ENCODE measurements at places on chromosomes 1 and 21. TPM values are rescaled to one million over a fixed set of nuclear protein-coding genes. Genes with fewer than 3 reads are reported as not detected.

TTC39A gene
- 26.0 TPM for total RNA-seq

CD53 gene
- total RNA-seq: not detected

KRTAP21-2 gene
- not detected for total RNA-seq

DNA sequence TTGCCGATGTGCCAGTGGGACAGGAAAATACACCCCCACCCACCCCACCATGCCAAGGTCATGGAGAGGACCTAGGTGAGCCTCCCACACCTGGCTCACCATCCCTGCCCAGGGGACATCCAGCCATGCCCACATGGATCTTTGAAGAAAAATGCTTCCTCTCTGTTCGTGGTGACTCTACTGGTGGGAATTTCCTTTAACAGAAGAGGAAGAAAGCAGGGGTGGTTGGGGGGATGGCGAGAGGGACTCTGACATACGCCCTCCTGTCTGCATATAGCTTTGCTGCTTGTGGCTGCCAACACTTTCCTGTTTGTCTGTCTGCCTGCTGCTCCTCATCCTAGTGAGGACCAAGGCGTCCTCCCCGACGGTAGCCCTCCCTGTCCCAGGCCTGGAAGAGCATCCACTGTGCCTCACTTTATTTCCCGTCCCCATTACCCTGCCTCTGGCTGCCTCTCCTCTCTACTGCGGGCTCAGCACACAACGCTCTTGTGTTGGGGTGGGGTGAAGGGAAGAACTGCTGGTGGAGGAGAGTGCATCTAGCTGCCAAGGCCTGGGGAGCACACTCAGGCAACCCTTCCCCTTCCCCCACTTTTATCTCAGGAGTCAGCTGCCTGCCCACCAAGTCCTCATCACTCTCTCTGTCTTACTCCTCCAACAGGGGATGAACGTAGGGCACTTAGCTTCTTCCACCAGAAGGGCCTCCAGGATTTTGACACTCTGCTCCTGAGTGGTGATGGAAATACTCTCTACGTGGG, 2.5 kb downstream of the SEMA4A start:
- DNase-seq: no peak
- H3K4me1 ChIP-seq: peaks cover 4% of the 10 kb centered on the region
- H3K27me3 ChIP-seq: peaks cover 64% of the 10 kb centered on the region
- no peak overlapping the region for H3K4me3 ChIP-seq
- no peak overlapping the region for H3K27ac ChIP-seq
- no peaks in the 10 kb centered on the region for H3K36me3 ChIP-seq

GRCh38 chr1:194598098-194598497, 1411.7 kb upstream of the B3GALT2 start:
- DNase-seq: no peak
- no peak overlapping the region for H3K27ac ChIP-seq
- no peak overlapping the region for H3K4me3 ChIP-seq

DNA sequence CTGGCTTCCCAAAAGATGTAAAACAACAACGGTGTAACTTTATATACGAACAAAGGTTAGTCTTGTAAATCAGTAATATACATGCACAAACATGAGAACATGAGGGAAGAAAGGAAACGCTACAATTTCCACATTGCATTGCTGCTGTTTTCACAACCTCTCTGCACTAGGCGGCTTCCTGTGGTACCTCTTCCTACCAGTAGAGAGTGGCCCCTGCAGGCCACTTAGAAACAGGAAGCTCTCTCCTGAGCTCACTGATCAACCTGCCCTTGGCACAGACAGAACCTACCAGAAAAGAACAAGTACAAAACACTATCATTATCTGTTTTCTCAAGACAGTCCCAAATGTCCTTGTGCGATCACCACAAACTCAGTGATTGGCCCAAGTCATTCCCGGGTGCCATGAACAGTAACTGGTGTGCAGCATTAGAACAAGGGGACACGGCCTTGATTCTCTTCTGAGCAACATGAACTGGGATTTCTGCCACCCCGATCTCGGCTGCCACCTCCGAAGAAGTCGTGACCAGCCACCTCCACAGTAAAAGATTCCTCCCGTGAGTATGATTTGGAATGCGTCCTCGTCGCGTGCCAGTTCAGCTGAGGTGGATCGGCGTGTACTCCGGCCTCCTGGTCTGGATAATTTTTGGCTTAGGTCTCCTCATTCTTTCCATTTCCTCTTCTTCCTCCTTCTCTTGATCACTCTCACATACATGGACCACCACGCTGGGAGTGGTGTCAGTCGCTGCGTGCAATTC, 5.7 kb upstream of the KCNE1 start:
- H3K27me3 ChIP-seq: no peaks in the 10 kb centered on the region
- H3K4me1 ChIP-seq: peaks cover 13% of the 10 kb centered on the region
- H3K4me3 ChIP-seq: no peak overlapping the region
- H3K27ac ChIP-seq: no peak overlapping the region

DNA sequence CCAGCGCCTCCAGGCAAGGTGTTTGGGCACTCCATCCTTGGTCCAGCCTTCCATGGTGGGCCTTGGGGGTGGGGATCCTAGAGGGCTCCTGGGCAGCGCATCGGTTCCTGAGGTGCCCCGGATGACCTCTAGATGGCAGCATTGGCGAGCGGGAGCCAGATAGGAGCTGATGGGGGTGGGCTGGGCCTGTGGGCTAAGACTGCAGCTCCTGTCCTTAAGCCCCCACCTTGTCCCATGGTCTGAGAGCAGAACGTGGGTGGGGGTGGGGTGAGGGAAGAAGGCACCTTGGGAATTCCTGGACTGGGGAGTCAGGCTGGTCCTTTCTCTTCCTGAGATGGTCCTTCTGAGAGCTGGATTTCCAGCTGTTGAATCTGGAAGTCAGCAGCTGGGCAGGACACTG, 93.4 kb upstream of the CSF3R start:
- H3K27me3 ChIP-seq: peaks cover 41% of the 10 kb centered on the region
- DNase-seq: peak; percentile 78
- H3K4me1 ChIP-seq: peaks cover 2% of the 10 kb centered on the region
- H3K36me3 ChIP-seq: no peaks in the 10 kb centered on the region
- no peak overlapping the region for H3K4me3 ChIP-seq

SLFNL1 gene
- total RNA-seq: 1.0 TPM

DNA sequence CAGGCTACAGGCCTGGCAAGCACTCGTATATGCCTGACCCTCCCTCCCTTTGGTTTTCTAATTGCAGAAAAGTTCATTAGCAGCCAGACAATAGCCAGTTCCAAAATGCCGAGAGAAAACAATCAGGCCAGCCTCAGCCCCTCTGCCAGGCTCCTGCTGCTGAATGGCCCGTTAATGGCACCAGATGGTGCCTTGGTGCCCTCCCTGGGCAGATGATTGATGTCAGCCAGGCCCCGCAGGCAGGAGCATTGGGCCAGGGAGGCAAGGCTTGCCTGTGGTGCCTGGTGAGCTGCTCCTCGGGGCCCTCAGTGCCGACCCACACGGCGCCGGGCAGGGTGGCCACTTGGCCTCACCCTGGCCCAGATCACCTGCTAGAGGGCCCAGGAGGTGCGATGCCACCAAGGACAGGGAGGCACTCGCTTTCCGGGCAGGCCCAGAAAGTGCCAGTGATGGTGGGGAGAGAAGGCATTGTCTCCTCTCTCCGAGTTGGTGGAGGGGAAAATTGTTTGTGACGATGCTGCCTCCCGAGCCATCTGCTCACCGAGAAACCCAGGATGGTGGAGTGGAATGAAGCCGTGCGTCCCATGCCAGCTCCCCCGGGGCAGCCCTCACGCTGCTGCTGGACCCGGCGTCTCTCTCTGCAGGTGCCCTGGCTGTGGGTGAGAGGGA, 28.1 kb downstream of the QSOX1 start:
- no peak overlapping the region for H3K4me3 ChIP-seq
- H3K27me3 ChIP-seq: no peaks in the 10 kb centered on the region
- peaks cover 20% of the 10 kb centered on the region for H3K36me3 ChIP-seq
- no peaks in the 10 kb centered on the region for H3K4me1 ChIP-seq
- no peak for DNase-seq

- H3K4me3 ChIP-seq: no peak overlapping the region
- peaks cover 5% of the 10 kb centered on the region for H3K27me3 ChIP-seq
- no peak for DNase-seq
These were observed 49.7 kb upstream of the EPB41 start for GRCh38 chr1:28864695-28865094.

Measured in progenitor cell of endocrine pancreas (in vitro differentiated cells).